ENCODE measurements at places on chromosomes 5 and 9.

- DNase-seq: no peak
Measured at GRCh38 chr5:149878371-149878770, 66.2 kb downstream of the PDE6A start.

- DNase-seq: no peak
Measured at GRCh38 chr5:138645778-138646575, 70.8 kb upstream of the HSPA9 start.

GRCh38 chr5:96876292-96876850, at the start of gene ERAP2:
ERAP2 (plus strand) TSS chr5:96876500; CDS start chr5:96879686, 3,186 bp downstream.
- no peak for DNase-seq

- DNase-seq: no peak
Measured at GRCh38 chr5:83353231-83353630, 118.3 kb upstream of the VCAN start.

DNA sequence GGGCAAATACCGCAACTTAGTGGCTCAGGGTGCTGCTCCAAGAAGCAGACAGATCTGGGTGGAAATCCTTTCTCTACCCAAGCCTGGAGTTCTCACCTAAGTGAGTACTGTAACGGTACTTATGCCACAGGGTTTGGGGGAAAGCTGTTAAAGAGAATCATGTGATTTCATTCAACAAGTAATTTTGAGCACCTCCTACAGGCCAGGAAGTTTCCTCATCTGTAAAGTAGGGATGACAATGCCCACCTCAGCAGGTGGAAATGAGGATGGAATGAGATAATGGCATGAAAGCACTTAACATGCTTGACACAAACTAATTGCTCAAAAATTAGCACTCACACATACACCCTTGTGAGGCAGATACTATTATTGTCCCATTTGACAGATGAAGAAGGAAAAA, 114.1 kb downstream of the JAKMIP2 start:
- no peak for DNase-seq

DNA sequence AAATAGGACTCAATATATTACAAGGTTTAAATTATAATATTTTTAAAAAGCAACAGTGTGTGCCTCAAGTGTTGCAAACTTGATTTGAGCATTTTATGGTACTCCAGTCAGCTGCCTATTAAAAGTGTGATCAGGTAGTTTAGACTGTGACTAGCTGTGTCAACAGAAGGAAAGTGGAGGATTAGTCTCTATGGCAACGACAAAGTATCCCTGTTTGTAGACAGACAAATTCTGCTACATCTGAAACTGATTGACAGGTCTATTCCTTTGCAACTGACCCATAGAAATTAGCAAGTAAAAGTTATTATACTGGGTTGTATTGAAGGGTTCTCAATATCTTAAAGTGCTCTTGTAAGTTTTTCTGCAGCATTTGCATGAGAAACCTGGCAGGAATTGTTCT, 249.8 kb upstream of the ARRDC3 start:
- no peak for DNase-seq

- DNase-seq: no peak
Measured at GRCh38 chr5:179250561-179251225, 94.6 kb downstream of the ADAMTS2 start.

- no peak for DNase-seq
Measured at GRCh38 chr5:83097689-83098231, 20.4 kb downstream of the XRCC4 start.

DNA sequence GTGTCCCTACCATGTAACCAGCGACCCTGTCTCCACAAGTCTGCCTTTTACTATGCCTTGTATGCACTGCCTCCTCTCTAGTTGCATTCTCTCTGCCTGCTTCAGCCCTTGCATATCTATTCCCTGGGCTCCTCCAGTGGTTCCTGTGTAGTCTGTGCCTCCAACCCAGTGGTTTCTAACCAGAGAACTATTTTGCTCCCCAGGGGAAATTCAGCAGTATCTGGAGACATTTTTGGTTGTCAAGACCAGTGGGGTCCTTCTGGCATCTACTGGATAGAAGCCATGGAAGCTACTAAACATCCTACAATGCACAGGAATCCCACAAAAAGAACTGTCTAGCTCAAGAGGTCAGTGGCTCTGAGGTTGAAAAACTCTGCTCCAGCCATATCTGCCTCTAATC, 224.1 kb upstream of the RASEF start:
- DNase-seq: no peak

DNA sequence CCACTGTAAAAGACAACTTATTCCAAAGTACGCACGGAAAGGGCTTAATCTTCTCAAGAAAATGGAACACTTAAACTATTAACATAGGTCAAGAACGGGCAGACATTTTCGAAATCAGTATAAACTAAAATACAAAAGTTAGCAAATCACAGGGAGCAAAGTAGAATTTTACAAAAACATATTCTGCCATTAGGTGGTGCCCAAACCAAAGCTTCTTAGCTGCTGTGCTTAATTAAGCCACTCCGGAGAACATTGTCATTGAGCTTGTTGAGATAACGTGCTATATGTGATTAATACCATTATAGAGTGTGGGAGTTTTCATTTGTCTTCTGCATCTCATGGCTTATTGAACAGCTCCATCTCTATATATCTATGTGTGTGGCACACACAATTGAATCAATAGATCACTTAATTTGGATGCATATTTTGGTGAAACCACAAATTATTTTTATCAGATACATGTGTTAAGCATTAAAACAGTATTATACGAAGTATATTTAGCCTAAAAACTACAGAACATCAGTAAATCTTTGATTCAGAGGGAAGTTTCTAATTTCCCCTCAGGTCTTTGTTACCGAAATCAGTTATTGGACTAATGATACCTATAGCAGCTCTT, 23.4 kb downstream of the UBLCP1 start:
- DNase-seq: no peak

- no peak for DNase-seq
Measured at GRCh38 chr9:1870915-1871314, 144.2 kb upstream of the SMARCA2 start.

DNA sequence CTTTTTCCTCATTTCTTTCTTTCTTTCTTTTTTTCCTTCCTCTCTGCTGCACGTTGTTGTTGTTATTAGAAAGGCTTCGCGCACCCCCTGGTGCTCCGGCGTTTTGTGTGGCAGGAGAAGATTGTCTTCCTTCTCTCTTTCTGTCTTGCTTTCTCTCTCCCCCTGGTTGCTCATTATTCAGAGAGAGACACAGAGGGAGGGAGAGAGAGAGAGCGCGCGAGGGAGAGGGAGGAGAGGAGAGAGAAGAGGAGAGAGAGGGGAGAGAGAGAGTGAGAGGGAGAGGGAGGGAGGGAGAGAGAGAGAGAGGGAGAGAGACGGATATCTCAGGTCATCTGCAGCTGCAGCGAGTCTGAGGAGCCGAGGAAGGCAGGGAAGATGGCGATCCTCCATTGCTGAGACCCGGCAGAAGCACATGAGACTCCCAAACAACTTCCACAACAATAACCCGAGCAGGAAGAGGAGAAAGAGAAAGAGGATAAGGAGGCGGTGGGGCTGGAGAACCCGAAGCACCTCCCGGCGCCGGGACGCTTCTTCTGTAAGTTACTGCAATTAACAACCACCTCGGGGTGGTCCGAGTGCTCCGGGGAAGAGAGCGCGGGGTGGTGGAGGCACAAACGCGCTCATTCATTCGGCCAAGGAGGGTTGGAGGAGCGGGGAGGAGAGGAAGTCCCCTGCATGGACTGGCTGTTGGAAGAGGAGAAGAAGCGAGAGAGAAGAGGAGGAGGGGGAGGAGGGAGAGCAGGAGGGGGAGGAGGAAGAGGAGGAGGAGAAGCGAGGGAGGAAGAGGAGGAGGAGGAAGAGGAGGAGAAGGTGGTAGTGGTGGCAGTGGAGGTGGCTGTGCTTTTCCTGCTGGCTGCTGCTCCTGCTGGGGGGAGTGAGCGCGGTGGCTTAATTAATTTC, at the start of gene ZNF462:
ZNF462 (plus strand) TSS at position 346 of the 900 bp plus-strand sequence. CDS start 60,218 bp downstream, outside the sequence.
- DNase-seq: peak; percentile 76

GRCh38 chr9:6195714-6196360, 19.8 kb upstream of the IL33 start:
- no peak for DNase-seq

- DNase-seq: no peak
Measured at GRCh38 chr9:88106492-88106891, 31.8 kb downstream of the SPATA31C2 start.

DNA sequence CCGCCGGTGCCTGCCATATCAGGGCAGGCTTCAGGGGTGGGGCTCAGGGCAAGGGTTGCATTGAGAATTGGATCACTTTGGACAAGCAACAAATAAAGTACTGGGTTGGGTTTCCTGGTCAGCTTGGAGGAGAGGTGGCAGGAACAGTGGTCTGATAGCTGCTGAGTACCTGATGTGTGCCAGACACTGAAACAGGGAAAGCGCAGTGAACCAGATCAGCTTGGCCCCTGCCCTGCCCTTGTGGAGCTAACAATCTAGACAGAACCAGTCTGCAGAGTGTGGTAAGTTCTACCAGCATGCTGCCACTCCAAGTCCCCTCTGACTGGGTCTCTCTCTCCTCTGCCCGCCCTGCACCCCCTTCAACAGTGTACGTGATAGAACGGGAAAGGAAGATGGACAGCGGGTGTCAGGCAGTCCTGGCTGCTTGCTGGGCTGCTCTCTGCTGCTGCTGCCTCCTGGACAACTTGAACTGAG, 53.4 kb downstream of the CYSTM1 start:
- no peak for DNase-seq
